ENCODE measurements at places on chromosomes 7 and 10.

DNA sequence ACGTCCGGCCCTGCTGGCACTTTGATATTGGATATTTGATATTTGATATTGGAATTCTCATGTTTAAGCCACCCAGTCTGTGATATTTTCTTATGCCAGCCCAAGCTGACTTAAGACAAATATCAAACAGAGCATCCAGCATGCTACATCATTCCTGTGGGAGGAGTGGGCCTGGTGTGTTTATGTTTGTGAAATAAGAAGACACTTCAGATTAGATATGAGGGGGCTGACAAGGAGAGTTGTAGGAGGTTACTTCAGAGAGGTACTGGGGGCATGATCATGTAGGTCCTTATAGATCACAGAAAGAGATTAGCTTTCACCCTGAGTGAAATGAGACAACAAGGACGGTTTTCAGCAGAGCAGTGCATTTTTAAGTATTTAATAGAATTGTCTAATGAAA is 382.9 kb downstream of the SEMA3D start:
- no peak for DNase-seq

DNA sequence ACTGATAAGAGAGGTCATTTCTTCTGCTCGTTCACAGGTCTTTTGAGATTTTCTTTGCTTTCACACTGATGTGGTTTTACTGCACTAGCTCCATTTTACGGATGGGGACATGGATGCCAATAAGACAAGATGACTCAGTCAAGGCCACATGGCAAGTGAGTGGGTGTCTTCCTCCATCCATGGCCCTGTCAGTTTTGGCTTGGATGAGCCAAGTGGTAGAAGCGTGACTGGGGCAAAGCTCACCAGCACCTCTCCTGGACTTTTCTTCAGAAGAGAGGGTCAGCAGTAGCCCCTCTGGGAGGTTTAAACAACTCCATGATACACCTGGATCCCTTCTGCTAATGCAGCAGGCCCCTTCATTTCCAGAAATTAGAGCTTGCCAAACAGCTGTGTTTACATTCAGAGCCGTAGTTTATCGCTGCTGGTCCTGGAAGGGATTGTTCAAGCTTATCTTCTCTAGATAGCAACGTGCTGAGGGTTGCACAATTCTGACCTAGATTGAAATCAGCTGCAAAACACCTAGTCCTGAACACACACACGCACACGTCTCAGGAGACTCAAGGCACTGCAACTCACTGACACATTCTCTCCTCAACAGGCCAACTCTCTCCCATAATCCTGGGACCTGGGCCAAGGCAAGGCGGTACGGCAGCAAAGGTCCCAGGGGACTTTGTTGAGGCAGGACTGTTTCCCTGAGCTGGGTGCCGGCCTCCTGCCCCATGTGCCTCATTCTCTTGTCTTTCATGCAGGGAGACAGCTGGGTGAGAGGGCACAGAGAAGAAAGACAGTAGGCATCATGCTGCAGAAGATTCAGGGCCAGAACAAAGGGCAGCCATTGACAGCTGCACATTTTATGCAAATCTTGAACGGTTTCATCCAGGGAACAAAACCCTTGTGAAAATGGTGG is 14.2 kb upstream of the PDCD4 start:
- no peak for DNase-seq

DNA sequence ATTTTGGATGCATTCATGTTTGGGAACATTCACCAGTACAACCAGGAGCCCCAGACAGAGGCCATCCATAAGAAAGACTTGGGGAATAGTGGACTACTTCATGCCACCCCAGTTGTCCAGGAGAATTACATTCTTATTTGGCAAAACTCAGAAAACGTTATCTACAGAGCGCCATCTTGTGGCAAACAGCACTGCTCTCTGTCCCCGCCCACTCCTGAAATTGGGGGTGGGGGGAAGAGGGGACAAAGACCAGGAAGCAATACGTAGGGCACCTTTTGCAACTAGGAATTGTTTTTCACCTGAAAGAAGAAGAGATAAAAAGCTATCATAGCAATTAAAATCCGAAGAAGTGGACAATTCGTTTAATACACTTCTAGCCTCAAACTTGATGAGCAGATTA is 134.6 kb upstream of the MGMT start:
- no peak for DNase-seq

- peak; percentile 12 for DNase-seq
These were observed 19.5 kb downstream of the PRF1 start for GRCh38 chr10:70582793-70583668.

DNA sequence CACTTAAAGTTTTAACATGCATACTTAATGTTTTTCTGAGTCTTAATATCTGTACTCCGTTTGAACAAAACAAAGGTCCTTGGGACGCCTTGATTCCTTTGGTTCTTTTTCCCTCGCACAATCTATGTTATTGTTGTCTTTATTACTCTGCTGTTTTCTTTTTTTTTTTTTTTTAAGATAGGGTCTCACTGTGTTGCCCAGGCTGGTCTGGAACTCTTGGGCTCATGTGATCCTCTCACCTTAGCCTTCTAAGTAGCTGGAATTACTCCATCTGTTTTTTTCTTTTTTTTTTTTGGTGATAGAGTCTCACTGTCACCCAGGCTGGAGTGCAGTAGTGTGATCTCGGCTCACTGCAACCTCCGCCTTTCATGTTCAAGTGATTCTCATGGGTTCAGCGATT is 13.2 kb downstream of the MLLT10 start:
- DNase-seq, result no peak

DNA sequence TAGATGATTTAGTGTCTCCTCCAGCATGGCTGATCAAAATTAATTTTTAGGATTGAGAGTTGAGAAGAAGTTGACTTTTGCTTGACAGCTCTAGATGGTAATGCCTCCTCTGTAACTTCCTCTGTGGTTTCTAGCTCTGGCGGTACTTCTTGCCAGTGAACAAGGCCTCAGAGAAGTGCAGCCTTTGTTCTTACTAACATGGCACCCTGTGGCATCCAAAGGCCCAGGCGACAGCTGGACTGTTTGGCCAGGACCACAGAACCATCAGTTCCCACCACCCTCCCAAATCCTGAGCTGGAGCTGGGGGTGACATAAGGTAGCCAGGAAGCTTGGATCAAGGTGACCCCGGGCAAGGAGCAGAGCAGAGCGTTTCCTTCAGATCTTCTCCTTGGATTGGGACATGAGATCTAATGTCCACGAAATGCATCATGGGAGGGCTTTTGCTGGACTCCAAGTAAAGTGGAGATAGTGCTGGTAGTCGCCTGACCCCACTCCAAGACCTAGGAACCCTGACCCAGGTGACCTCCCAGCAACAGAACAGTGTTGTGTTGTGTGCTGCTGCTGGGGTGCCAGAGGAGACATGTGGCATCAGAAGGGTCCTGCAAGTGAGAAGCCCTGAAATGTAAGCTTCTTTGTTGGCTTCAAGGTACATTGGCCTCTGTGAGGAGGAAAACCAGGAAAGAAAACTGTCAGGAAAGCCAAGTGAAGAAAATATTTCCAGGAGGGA is 41.8 kb downstream of the APBB1IP start:
- DNase-seq, result no peak

- DNase-seq, result no peak
These were observed 254.6 kb downstream of the PTEN start for GRCh38 chr10:88117869-88118632.

DNA sequence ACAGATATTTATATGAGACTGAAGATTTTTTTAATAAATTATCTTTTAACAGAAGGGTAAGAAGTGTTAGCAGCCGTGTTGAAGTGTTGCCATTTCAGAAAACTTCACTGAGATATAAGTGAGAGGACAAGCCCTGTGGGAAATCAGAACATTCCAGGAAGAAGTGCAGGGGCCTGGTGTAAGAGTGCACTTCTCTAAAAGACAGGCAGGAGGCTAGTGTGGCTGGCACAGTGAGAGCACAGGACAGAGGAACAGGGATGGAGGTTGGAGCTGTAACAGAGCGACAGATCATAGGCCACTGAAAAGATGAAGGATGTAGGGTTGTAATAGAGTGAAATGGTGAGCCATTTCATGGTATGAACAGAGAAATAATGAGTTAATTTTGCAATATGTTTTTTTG is 608.9 kb downstream of the SORCS1 start:
- DNase-seq, result no peak

- no peak for DNase-seq
These were observed 110.8 kb upstream of the PPP2R2D start for GRCh38 chr10:131790021-131790420.

GRCh38 chr10:86958116-86958900 is at the start of gene SNCG:
Gene SNCG (plus strand): TSS chr10:86958599. CDS start chr10:86958698, 99 bp downstream.
- no peak for DNase-seq

- no peak for DNase-seq
These were observed 515 bp upstream of the SLC4A2 start for GRCh38 chr7:151058781-151059366.

DNA sequence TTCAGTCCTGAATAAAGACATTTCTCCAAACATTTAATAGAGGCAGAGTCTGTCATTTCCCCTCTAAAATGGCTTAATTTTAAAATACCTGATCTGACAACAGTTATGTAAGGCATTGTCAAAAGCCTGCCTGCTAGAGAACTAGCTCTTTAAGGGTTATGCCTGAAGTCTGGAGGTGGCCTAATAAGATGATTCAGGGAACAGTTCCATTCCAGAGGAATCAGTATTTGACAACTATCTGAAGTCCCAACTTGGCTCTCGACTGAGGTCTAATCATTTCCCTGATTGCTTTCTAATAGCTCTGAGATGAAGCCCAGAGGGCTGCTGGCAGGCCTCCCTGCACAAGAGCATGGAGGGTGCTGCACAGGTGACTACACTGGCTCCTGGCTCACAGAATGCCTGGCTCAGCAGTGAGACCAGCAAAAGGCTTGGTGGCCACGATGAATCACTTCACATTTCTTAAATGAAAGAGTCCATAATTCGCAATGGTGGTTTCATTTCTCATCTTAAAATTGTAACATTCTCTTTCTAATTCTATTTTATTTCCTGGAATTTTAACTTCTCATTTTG is 509.6 kb upstream of the POM121L12 start:
- no peak for DNase-seq

DNA sequence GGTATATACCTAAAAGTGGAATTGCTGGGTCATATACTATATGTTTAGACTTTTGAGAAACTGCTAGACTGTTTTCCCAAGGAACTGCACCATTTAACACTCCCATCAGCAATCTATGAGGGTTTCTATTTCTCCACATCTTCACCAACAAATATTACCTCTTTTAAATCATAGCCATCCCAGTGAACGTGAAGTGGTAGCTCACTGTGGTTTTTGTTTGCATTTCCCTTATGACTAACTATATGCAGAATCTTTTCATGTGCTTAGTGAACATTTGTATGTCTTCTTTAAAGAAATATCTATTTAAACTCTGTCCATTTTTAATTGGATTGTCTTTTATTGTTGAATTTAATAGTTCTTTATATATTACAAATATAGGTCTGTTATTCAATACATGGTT is 115.8 kb upstream of the SEC61G start:
- no peak for DNase-seq

- DNase-seq, result no peak
These were observed 82.8 kb downstream of the CDK6 start for GRCh38 chr7:92753614-92754013.

GRCh38 chr10:100823194-100823593 is 77.8 kb downstream of the PAX2 start:
- no peak for DNase-seq

GRCh38 chr7:157481389-157481788 is 144.6 kb downstream of the DNAJB6 start:
- no peak for DNase-seq

DNA sequence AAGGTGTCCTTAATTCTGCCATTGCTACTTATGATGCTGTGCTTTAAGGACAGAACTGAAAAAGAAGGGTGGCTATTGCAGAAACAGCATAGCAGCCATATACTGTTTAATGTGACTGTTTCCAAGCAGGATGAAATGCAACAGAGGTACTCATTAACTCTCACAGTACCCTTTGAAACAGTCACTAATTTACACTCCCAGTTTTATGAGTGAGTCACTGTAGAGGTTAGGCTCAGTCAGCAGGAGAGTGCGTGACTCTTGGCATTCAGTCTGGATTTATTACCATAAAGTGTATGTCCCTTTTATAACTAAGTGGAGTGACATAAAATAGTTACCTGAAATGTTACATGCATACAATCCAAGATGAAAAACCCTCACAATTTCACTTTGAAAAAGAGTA is 27.7 kb downstream of the ALDH18A1 start:
- DNase-seq, result no peak

DNA sequence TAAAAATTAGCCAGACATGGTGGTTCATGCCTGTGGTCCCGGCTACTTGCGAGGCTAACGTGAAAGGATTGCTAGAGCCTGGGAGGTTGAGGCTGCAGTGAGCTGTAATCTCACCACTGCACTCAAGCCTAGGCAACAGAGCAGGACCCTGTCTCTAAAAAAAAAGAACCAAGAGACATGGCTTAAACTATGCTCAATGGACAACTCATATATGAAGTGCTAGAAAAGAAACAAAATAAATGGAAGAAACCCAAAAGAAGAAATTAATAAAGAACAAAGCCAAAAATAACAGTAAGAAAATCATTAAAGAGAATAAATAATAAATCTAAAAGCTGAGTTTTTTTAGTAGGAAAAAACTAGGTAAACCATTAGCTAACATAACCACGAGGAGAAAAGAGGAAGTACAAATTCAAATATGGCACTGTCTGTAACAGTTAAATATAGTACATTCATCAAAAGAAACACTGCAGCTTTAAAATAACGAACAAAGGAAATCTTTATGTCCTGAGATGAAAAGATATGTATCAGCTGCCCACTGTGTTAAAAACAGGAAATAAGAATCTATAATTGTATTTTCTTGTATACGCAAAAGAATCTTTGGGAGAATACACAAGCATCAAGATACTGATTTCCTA is 48.7 kb downstream of the UPF2 start:
- no peak for DNase-seq

GRCh38 chr7:14635955-14636354 is 266.6 kb downstream of the DGKB start:
- no peak for DNase-seq

GRCh38 chr7:40428421-40428820 is 293.6 kb downstream of the SUGCT start:
- no peak for DNase-seq

- no peak for DNase-seq
These were observed 1208.3 kb downstream of the GATA3 start for GRCh38 chr10:9262770-9263169.

GRCh38 chr10:1402016-1402770 is 335.1 kb downstream of the ADARB2 start:
- no peak for DNase-seq

All from NCI-H187 (cell line).